Right hindlimb (tissue), 1 donor: ENCODE measurements at places on chromosomes 13 and 19.

GRCh38 chr19:16012552-16012951, 63.7 kb upstream of the TPM4 start:
- DNase-seq: no peak

GRCh38 chr19:21092109-21092508, 10.1 kb downstream of the ZNF714 start:
- DNase-seq: no peak

GRCh38 chr19:11949201-11949600, 15.6 kb upstream of the ZNF763 start:
- no peak for DNase-seq

- peak; percentile 64 for DNase-seq
Observed at GRCh38 chr19:11261431-11261970, 823 bp downstream of the DOCK6 start.

GRCh38 chr19:6608940-6609339, 18.0 kb upstream of the CD70 start:
- peak; percentile 28 for DNase-seq

DNA sequence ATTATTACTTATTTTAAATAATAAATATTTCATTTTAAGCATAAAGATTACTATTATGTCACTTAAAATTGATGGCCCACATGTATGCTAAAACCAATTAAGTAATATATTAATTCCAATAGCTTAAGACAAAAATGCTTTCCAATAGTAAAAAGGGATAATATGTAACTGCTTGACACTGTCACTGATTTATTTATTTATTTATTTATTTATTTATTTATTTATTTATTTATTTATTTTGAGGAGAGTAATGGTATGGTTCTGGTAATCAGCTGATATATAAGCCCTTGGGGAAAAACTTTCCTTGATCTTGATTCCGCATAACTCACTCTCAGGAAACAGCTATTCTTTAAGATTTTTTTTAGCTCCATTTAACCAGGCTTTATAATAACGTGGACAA, 903.0 kb upstream of the ATXN8OS start:
- no peak for DNase-seq

DNA sequence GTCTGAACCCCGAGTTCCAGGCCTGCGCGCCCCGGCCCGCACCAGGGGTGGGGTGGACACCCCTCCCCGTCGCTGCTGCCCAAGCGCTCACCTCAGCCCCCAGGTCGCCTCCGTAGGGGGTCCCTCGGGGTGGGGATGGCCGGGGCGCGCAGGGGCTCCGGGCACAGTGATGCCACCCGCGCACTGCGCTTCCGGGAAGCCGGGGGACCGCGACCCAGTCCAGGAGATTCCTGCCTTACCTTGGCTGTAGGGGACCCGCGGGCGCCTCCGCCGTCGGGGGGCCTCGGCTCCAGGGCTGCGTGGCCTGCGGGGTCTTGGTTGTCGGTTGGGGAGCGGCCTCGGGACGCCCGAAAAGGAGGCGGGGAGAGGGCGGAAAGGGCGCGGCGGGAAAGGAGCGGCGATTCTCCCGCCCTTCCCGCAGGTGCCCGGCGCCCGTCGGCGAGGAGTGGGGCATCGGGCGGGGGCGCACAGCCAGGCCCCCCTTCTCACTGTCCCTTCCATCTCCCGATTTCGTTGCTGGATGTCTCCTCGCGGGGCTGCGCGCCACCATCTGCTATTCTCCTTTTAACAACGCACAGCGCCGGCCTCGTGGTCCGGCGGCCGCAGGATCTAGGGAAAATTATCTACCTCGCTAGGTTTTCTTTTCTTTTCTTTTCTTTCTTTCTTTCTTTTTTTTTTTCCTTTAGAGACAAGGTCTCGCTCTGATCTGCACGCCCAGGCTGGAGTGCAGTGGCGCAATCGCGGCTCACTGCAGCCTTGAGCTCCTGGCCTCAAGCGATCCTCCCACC, at the start of gene KEAP1:
Gene KEAP1, minus strand, starts transcription at position 355 of the 788 bp plus-strand sequence. CDS start 3,323 bp downstream, outside the sequence.
- DNase-seq: peak; percentile 73
